ENCODE measurements at places on chromosomes 12 and 14. TPM values are rescaled to one million over a fixed set of nuclear protein-coding genes. Genes with fewer than 3 reads are reported as not detected.

Gene FGF23
- 2.6 TPM for total RNA-seq

Gene WNT5B
- total RNA-seq: 16.6 TPM

DNA sequence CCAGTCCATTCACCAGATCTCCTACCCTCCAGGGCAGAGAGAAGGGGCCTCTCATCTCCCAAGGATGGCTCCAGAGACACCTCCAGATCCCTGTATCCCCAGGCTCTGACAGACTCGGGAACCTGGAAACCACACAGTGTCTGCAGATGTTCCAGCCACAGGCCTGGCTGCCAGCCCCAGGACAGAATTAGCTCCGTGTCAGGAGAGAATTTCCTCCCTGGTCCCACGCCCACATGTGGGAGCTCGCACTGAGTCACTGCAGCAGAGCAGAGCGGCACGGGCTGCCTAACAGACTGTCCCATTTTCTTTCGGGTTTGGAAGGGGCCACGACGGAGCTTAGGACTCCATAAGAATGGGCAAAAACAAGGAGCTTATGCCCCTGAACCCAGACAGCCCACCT lies 33.6 kb downstream of the CMKLR1 start:
- H3K27me3 ChIP-seq: no peaks in the 10 kb centered on the region
- peak overlapping the region; percentile 74 for H3K27ac ChIP-seq
- no peak overlapping the region for H3K4me3 ChIP-seq
- H3K4me1 ChIP-seq: peaks cover 39% of the 10 kb centered on the region
- no peaks in the 10 kb centered on the region for H3K36me3 ChIP-seq
- peak; percentile 78 for DNase-seq

- H3K27me3 ChIP-seq: no peaks in the 10 kb centered on the region
- no peaks in the 10 kb centered on the region for H3K36me3 ChIP-seq
- DNase-seq: no peak
- no peak overlapping the region for H3K27ac ChIP-seq
- no peak overlapping the region for H3K4me3 ChIP-seq
- no peaks in the 10 kb centered on the region for H3K4me1 ChIP-seq
Measured at GRCh38 chr12:28876196-28876798, 272.8 kb upstream of the FAR2 start.

DNA sequence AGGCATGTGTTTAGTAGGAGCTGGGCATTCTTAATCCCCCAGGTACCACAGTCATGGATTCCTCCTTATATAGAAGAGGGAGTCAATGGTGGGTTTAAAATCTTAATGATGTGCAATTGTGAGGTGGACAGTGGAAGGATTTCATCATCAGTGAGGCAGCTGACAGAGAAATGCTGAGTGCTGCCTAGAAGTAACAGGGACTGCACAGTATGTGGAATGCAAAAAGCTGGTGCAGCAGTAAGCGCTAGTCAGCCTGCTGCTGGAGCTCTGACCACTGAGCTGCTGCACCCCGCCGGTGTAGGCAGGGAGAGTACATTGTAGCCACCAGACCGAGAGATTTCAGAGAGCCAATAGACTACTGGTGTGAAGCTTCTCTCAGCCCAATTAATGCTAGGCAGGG lies 80.5 kb upstream of the DACT1 start:
- no peak overlapping the region for H3K4me3 ChIP-seq
- H3K27me3 ChIP-seq: no peaks in the 10 kb centered on the region
- H3K4me1 ChIP-seq: peaks cover 15% of the 10 kb centered on the region
- no peaks in the 10 kb centered on the region for H3K36me3 ChIP-seq

DNA sequence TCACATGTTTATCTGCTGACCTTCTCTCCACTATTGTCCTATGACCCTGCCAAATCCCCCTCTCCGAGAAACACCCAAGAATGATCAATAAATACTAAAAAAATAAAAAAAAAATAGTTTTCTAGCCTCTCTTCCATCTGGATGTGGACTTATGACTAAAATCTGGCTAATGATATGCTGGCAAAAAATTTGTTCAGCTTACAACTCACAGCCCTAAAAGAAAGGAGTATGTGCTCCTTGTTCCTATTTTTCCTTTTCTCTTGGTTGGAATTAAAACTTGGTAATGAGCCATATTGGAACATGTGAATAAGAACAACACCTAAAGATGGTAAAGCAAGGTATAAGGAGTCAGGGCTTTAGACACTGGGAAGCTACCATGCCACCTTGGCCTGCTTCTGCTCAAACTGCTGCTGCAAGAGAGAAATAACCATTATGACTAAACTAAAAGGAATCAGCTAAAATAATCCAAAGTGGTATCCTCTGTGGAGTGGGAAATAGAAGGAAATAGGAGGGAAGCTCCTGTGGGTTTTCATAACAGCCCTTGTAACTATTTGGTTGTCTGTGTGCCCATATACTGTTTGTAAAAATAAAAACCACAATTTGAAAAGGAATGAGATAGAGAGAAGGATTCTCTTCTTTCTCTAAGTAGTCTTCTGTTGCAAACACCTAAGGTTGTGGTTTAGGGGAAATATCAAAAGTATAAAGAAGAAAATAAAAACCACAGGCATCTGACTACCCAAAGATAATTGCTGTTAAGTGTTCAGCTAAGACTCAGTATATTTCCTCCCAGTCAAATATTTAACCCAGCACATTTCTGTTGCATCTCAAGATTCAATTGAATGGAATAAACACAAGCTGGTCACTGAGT lies 53.8 kb downstream of the SDR9C7 start:
- no peak for DNase-seq
- H3K4me1 ChIP-seq: peaks cover 5% of the 10 kb centered on the region
- H3K27ac ChIP-seq: no peak overlapping the region
- H3K27me3 ChIP-seq: no peaks in the 10 kb centered on the region
- H3K36me3 ChIP-seq: no peaks in the 10 kb centered on the region
- no peak overlapping the region for H3K4me3 ChIP-seq

Measured in hepatocyte (in vitro differentiated cells).